Left renal cortex interstitium (tissue), 4 donors: ENCODE measurements at places on chromosomes 4 and X.

GRCh38 chr4:104470770-104471169 lies 23.9 kb downstream of the CXXC4 start:
- no peak for DNase-seq

DNA sequence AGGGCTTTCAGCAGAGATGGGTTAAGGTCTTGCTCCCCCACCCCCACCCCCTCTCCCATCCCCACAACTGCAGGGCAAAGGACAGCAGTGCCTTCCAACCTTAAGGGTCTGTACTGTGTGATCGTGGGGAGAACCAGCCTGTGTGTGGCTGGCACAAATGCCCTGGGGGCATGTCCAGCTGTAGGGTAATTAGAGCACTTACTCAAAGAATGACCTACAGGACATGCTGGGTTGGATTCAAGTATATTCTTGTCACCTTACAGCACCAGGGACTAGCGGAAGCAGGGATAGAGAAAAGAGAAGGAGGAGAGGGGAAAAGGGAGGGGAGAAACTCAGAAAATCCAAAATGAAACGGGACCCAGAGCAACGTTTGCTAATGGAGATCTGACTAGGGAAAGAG lies 191.3 kb upstream of the GATB start:
- DNase-seq, result no peak

DNA sequence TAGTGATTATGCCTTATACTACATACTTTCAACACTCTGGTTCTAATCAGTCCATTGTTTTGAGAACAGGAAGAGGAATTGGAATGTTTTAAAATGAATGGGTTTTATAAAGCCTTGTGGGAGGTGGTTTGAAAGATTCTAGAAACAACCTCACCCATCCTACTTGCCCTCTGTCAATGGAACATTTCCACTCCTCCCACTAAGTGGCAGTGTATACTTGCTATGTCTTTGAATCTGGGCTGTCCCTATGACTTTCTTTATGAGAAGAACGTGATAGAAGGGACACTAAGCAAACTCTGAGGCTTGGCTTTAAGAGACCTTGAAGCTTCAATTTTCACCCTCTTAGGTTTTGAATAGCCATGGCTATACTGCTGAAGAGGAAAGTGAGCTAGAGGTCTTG lies 611.2 kb downstream of the PPP4R3C start:
- DNase-seq, result no peak

DNA sequence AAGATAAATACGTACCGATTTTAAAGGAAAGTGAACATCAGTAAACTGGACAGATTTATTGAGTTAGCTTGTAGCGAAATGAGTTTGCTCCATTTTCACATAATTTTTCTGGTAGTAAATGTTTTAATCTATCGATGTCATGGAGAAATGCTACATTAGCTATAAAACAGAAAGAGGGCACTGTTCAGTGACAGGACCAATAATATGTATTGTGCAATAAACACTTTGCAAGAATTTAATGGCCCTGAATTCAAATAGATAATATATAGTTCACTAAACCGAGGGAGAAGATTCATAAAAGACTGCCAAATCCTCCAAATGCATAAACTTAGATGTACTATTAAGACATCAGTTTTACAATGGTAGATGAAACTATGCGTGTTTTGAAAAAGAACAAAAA lies 516.3 kb downstream of the ADGRL3 start:
- DNase-seq, result no peak

- DNase-seq, result no peak
Measured at GRCh38 chrX:42128587-42128986, 205.2 kb upstream of the CASK start.

DNA sequence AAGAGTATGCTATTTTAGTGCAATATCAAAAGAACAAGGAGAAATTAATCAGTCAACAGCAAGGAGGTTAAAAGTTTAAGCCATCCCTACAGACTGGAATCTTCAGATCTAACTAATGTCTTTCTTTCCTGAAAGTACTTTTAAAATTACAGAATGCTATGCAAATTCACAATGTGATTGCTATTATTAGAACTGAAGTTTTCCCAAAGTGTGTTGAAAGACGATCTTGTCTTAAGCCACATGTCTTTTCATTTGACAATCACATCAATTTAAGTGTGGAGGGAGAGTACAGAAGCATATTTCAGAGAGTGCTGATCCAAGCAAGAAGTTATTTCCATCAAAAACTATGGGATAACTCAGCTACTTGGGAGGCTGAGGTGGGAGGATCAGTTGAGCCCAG lies 64.7 kb upstream of the TNIP3 start:
- DNase-seq, result no peak

GRCh38 chrX:148381603-148382002 lies 118.8 kb upstream of the AFF2 start:
- no peak for DNase-seq

DNA sequence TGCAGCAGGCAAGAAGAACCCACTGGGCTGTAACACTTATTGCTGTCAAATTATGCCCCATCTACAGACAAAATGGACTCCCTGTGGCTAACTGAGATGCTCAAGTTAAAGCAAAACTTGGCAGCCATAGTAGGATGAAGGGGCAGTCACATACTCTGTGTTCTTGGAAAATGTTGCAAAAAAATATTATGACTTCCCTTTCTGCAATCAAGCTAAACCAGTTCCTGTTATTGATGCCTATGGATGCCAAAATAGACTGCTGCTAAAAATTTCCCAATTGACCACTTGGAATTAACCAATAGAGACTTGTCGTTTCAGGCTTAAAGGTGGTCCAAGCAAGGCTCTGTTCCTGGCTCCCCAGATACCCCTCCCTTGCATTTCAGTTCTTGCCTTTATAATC lies 49.5 kb downstream of the IQCM start:
- no peak for DNase-seq

- no peak for DNase-seq
Measured at GRCh38 chr4:7771056-7771455, 168.6 kb downstream of the AFAP1 start.

DNA sequence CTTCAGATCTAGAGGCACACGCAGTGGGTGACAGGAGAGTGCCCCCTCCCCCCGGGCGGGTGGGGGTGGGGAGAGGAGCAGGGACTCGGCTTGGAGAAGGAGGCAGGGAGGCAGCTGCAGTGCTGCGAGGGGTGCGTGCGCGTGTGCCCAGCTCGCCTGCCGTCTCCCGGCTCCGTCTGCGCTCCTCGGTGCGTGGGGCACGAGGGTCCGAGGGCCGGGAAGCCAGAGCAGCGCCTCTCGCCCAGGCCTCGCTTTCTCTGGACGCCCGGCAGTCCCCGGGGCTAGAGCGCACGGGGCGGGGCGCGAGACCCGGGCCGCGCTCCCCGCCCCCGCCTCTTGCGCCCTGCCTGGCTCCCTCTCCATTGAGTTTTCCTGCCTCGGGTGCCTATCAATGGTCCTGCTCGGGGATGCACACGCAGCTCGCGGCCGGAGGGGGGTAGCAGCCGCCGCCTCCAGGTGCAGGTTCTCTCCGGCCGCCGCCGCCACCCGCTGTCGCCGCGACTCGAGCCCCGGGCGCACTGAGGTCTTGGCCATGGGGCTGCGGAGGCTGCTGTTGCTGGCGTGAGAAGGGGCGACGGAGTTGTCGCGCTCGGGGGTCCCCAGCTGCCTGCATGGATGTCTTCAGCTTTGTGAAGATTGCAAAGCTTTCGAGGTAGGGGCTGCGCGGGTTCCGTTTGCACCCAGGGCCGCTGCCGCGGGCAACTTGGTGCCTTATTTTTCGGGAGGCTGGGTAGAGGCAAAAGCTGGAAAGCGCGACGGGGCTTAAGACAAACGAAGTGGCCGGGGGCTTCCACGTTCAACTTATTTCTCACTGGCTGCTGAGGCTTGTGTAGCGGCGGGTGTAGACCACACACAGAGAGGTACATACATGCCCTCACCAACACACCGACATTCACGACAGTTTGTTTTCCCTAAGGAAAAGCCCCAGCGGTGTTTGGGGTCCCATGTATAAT lies at the start of gene FRMPD4:
Gene FRMPD4, plus strand, starts transcription at position 113 of the 953 bp plus-strand sequence. Its CDS starts 499 bp downstream, at position 612.
- no peak for DNase-seq
